ENCODE measurements at places on chromosomes 5 and 9. TPM values are rescaled to one million over a fixed set of nuclear protein-coding genes. Genes with fewer than 3 reads are reported as not detected.

DNA sequence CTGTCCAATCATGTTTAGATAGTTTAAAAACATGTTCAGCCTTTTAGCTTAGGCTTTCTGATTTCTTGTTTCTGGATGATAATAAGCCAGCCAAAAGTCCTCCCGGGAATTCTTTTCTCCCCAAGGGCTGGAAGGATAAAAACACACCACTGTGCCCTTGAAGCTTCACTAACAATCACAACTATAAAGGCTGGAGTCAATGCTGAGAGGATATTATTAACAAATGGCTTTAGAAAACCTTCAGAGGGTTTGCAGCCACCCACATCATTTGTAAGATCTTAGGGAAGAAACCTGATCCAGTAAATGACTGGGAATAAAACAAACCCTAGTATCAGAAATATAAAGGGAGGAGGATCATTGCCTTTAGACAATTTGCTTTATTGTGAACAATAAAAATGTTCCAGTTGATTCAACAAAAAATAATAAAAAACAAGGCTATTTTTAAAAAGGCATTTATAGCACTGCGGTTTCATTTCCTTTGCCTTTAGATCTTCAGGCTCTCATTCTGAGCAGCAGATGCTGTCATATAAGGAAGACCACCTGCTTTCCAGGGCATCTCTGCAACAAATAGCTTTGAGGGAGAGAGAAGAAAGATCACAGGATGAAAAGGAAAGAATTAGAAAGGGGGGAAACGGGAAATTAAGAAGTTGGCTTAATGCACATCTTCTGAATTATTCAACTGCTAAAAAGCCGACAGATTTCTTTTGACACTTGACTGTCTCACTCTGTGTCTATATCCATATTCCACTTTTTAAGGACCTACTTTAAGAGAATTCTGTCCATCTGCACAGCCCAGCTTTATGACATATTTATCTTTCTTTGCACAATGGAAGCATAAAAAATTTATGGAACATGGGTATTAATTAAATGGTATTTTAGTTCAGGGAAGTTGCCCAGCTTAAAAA is 277.2 kb upstream of the SLC24A2 start:
- no peak for DNase-seq
- H3K27ac ChIP-seq = no peak overlapping the region
- H3K4me3 ChIP-seq = no peak overlapping the region
- no peaks in the 10 kb centered on the region for H3K36me3 ChIP-seq

GRCh38 chr9:82208741-82209450 is 220.3 kb downstream of the SPATA31D1 start:
- no peak for DNase-seq
- H3K4me1 ChIP-seq = peaks cover 5% of the 10 kb centered on the region
- H3K36me3 ChIP-seq = no peaks in the 10 kb centered on the region
- no peak overlapping the region for H3K27ac ChIP-seq
- no peak overlapping the region for H3K4me3 ChIP-seq

DNA sequence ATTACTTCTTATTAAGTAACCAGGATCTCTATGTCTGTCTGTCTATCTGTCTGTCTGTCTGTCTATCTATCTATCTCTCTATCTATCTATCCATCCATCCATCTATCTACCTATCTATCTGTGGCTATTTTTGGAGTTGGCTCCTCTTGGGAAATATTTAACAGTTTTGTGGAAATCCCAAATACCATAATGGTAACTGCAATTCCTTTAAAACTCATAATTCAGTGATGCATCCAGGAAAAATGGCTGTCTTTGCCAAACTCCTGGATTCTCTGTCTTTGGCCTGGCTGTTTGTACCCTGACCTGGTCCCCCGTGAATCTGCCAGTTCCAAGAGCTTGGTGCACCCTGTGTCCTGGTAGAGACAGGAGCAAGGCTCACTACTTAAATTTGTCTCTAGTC is 197.0 kb downstream of the PCSK1 start:
- peaks cover 3% of the 10 kb centered on the region for H3K36me3 ChIP-seq
- no peak for DNase-seq
- H3K27ac ChIP-seq = no peak overlapping the region
- H3K27me3 ChIP-seq = no peaks in the 10 kb centered on the region
- H3K4me1 ChIP-seq = no peaks in the 10 kb centered on the region

DNA sequence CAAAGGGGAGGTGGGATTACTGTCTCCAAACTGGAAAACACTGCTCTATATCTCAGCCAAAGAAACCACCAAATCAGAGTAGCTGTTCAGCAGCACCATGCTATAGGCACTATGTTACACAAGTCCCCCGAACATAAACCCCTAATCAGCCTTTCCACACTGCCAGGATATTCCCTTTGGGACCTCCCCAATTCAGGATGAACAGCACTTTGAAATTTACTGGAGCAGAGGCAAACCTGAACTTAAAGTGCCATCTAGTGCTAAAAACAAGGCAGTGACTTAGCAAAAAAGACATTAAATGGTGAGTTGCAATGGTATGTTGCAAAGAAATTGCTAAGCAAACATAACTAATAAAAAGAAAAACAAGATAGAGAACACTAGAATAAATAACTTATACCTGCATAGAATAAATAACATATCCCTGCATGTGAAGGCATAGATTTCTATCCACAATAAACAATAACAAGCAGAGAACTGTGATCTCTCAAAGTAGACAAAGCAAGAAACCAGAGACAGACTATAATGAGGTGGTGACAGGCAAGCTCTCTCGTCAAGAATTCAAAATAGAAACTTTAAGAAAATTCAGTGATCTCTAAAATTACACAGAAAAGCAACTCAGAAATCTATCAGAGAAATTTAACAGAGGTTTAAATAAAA is 584.4 kb upstream of the ACO1 start:
- no peak overlapping the region for H3K27ac ChIP-seq
- no peaks in the 10 kb centered on the region for H3K27me3 ChIP-seq
- no peak for DNase-seq
- no peaks in the 10 kb centered on the region for H3K36me3 ChIP-seq
- no peaks in the 10 kb centered on the region for H3K4me1 ChIP-seq

DNA sequence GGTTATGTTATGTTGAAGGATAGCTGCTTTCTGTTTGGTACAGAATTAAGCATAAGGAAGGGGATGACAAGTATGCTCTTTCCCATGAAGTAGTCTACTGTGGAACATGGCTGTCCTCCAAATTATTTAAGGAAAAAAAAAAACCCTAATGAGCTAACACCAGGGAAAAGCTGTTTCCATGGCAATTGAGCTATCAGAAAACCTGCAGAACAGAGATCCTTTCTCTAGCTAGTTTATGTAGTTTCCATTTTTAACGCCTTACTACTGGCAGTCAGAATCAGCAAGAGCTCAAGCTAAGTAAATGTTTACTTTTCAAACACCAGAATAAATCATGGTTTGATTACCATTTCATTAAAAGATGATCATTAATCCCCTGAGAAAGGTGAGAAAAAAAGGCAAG is 287.4 kb upstream of the TARS1 start:
- DNase-seq = no peak
- H3K4me1 ChIP-seq = no peaks in the 10 kb centered on the region
- H3K4me3 ChIP-seq = no peak overlapping the region
- H3K27me3 ChIP-seq = no peaks in the 10 kb centered on the region
- H3K27ac ChIP-seq = no peak overlapping the region

GRCh38 chr9:115369322-115369957 is 251.5 kb upstream of the TNC start:
- no peaks in the 10 kb centered on the region for H3K36me3 ChIP-seq
- DNase-seq = no peak
- no peak overlapping the region for H3K27ac ChIP-seq
- no peaks in the 10 kb centered on the region for H3K4me1 ChIP-seq

Gene DBH
- total RNA-seq = 0.59 TPM

- H3K27ac ChIP-seq = peak overlapping the region; percentile 16
- no peaks in the 10 kb centered on the region for H3K27me3 ChIP-seq
- H3K4me1 ChIP-seq = peaks cover 16% of the 10 kb centered on the region
- H3K36me3 ChIP-seq = no peaks in the 10 kb centered on the region
- H3K4me3 ChIP-seq = no peak overlapping the region
Measured at GRCh38 chr5:67035098-67035740, 161.4 kb downstream of the CD180 start.

GRCh38 chr5:67257077-67257476 is 60.5 kb upstream of the CD180 start:
- H3K27ac ChIP-seq = no peak overlapping the region
- peaks cover 6% of the 10 kb centered on the region for H3K36me3 ChIP-seq
- peaks cover 10% of the 10 kb centered on the region for H3K4me1 ChIP-seq
- no peak for DNase-seq

DNA sequence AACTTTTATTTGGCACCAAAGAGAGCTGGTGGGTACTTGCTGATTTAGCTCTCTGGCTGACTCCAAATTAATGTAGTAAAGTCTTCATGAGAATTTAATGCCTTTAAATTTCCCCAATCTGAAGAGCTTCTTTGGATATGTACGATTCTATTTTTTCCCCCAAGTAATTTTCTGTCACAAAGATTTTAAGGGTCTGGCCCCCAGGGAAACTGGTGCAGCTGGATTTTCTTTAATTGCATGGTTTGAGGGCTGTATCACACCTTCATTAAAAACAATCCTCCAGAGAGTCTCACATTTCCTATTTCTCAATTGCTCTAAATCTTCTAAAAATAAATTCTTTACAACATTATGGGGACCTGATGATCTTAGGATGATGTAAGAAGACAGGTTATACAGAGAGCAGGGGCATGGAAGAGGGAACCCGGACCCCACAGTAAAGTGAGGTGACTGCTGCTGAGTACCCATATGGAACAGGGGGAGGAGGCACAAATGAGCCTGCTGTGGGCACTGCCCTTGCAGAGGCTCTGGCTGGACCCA is 158.9 kb downstream of the ENTREP1 start:
- DNase-seq = no peak
- no peak overlapping the region for H3K27ac ChIP-seq
- H3K36me3 ChIP-seq = peaks cover 2% of the 10 kb centered on the region
- H3K4me1 ChIP-seq = no peaks in the 10 kb centered on the region

GRCh38 chr9:88536023-88536324 is 996 bp downstream of the NXNL2 start:
- H3K4me3 ChIP-seq = no peak overlapping the region
- H3K27me3 ChIP-seq = peaks cover 87% of the 10 kb centered on the region
- no peak overlapping the region for H3K27ac ChIP-seq
- no peaks in the 10 kb centered on the region for H3K36me3 ChIP-seq
- DNase-seq = no peak

DNA sequence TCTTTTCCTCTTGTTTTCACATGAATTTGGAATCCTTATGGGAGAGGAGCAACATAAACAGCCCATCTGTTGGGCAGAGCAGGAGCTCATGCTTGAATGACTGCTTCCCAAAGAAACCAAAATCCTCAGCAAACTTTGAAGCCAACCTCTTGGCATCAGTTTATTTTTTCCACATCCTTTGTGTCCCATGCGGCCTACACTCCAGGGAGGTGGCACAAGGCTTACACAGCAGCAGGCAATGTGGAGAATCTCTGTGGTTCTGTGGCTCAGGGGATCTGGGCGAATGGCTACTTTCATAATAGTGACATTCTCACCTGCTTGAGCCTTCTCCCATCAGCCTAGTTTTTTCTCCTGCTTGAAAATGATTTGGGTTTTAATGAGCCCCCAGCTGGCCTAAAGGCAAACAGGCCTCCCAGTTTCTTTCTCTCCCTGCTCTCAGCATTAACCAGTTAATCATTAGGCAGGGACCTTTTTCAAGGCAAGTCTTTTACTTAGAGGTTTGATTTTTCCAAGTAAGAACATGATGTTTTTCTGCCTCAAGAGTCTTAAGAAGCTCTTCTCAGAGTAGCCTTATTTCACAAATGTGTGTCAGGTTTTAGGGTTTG is 370.3 kb downstream of the ARHGEF28 start:
- no peak overlapping the region for H3K4me3 ChIP-seq
- no peak overlapping the region for H3K27ac ChIP-seq
- no peak for DNase-seq
- peaks cover 12% of the 10 kb centered on the region for H3K4me1 ChIP-seq

DNA sequence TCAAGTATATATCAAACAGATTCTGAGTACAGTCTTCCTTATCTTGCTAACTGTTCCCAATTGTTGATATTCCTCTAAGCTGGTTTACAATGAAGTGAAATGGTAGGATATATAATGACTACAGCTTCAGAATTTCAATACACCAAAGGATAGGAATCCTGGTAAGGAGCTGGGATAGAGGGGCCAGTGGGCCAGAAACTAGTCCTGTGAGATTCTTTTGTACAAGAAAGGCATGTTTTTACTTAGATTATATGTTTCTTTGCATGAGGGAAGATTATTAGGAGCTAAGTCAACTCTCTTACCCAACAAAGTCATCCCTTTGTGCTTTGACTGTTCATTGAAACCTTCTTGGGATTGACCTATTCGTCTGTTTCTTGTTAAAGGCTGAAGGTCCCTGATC is 435.7 kb downstream of the PLK2 start:
- H3K36me3 ChIP-seq = no peaks in the 10 kb centered on the region
- no peak for DNase-seq
- no peaks in the 10 kb centered on the region for H3K27me3 ChIP-seq
- no peak overlapping the region for H3K27ac ChIP-seq
- no peaks in the 10 kb centered on the region for H3K4me1 ChIP-seq

DNA sequence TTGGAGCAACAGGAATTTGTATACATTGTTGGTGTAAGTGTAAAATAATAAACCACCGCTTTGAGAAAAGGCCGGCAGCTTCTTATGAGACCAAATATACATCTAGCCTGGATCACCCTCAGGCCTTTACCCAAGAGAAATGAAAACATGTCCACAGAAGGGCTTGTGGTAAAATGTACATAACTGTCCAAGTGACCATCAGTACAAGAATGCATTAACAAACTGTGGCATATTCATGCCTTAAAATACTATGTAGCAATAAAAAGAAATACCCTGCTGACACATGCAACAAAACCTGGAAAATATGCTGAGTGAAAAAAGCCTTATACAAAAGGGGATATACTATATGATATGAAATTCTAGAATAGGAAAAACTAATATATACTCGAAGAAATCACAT is 311.9 kb upstream of the TRPC7 start:
- H3K36me3 ChIP-seq = no peaks in the 10 kb centered on the region
- no peak overlapping the region for H3K27ac ChIP-seq
- H3K27me3 ChIP-seq = no peaks in the 10 kb centered on the region
- H3K4me1 ChIP-seq = no peaks in the 10 kb centered on the region
- no peak for DNase-seq

GRCh38 chr9:76688471-76689238 is 75.6 kb upstream of the PCA3 start:
- H3K27me3 ChIP-seq = peaks cover 12% of the 10 kb centered on the region
- no peak overlapping the region for H3K27ac ChIP-seq
- H3K4me3 ChIP-seq = no peak overlapping the region
- H3K4me1 ChIP-seq = peaks cover 11% of the 10 kb centered on the region

Gene PHPT1
- 170 TPM for total RNA-seq

Gene PPP2CA
- total RNA-seq = 197 TPM

GRCh38 chr5:108216890-108217289 is 165.0 kb downstream of the FBXL17 start:
- H3K4me3 ChIP-seq = no peak overlapping the region
- no peaks in the 10 kb centered on the region for H3K27me3 ChIP-seq
- peak overlapping the region; percentile 68 for H3K27ac ChIP-seq

DNA sequence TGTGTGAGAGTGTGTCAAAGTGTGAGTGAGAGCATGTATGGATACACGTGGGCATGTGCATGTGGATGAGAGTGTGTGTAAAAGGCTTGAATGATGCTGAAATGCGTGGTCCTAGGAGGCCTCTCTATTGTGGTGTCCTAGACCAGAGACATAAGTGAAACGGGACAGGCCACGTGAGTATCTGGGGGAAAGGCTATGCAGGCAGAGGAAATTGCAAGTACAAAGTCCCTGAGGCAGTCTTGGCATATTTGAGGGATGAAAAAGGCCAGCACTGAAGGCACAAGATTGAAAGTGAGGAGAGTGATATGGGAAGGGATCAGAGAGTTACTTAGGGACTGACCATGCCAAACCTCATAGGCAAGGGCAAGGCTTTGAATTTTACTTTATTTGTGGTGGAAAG is 67.2 kb upstream of the CCDC152 start:
- H3K4me1 ChIP-seq = no peaks in the 10 kb centered on the region
- H3K4me3 ChIP-seq = no peak overlapping the region
- H3K36me3 ChIP-seq = no peaks in the 10 kb centered on the region
- no peak for DNase-seq

All from neural crest cell (in vitro differentiated cells).